ENCODE measurements at places on chromosomes 3 and 15.

DNA sequence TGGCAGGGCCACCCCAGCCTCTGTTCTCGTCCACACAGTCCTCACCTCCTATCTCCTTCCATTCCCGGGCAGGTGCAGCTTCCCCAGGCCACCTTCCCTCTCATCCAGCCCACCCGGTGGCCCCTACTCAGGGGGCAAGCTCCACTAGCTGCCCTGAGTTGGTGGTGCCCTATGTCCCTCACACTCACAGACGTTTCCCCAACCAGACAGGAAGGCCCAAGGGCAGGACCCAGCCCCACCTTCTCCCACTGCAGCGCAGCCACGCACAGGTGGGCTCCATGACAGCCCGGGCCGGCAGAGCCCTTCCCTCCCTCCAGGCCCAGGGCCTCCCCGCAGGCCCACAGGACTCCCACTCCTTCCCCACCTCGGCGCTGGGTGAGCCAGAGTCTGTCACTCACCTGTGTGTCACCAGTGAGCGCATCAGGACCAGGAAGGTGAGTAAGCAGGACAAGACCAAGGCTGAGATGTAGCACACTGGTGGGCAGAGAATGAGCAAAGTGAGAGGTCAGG, 11.1 kb downstream of the ISLR start:
- no peak for DNase-seq

- DNase-seq: no peak
Measured at GRCh38 chr15:80609512-80609946, 85.6 kb upstream of the ABHD17C start.

DNA sequence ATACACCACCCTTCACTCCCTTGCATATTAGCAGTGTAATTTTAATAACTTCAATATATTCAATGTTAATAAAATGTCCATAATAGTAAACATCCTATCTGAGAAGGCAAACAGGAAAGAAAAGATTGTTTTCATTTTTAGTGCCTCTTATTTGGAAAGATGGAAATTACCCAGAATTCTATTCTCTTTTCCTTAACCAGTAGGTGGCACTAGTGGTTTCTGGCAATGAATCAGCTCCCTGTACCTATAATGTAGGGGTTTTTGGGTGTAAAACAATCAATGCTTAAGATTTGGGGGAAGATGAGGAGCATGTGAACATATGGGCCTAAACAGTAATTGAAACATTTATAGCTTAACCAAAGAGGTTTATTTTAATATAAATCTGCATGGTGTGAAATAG, 5.7 kb upstream of the SEMA6D start:
- no peak for DNase-seq

DNA sequence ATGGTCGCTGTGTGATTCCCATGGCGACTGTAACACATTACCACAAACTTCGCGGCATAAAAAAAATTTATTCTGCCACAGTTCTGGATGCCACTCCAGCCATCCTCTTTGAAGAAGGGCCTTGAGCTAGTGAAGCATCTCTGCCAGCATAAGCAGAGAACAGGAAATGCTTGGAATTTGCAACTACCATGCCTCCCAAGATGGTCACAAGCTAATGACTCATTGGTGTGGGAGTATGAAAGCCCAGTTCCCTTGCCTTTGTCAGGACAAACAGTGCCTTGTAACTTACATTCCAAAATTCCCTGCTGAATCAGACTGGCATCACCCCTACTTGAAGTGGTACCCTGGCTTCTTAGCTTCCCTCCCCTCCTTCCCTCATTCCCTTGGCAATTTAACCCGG, 129.7 kb downstream of the PROS1 start:
- peak; percentile 78 for DNase-seq

DNA sequence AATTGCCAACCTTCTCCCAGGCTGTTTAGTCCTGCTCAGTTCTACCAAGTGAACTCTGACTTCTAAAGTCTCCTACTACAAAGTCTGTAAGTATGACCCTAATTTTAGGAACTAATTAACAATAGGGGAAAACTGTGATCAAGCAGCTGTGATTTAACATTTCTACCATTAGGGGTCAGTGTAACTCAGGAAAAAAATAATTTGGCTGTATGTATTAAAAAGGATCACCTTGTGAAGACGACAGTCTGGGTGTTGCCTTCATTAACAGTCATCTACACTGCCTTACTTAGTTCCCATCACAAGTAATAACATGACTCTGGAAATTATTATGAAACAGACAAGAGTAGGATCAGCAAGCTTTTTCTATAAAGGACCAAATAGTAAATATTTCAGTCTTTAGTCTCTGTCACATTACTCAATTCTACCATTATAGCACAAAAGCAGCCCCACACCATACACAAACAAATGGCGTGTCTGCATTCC, 4.2 kb upstream of the NPHP3 start:
- DNase-seq: no peak

GRCh38 chr3:112137781-112138180, 4.7 kb upstream of the GCSAM start:
- DNase-seq: no peak

DNA sequence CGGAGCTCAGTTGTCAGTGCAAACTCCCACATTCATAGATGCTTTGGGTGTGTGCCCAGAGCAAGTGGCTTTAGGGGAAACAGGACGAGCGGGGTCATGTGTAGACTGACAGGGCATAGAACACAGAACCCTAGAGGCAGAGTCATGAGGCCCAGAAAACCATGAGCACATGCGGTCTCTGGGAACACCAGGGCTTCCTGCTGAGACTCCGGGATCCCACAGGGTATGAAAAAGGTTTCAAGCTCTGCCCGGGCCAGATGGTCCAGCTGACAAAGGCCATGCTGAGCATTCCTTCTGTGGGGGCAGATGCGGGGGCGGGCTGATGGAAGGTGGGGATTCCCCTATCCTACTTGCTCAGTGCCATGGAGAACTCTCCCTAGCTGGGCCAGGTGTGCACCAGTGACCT, 44.8 kb downstream of the ROPN1B start:
- DNase-seq: no peak

GRCh38 chr3:64806668-64807605, 119.1 kb upstream of the ADAMTS9 start:
- no peak for DNase-seq

GRCh38 chr3:124916837-124917409, 17.6 kb downstream of the MUC13 start:
- no peak for DNase-seq

GRCh38 chr15:70283511-70283910, 185.8 kb upstream of the TLE3 start:
- no peak for DNase-seq

- DNase-seq: no peak
Measured at GRCh38 chr15:36948982-36949381, 151.4 kb downstream of the MEIS2 start.

DNA sequence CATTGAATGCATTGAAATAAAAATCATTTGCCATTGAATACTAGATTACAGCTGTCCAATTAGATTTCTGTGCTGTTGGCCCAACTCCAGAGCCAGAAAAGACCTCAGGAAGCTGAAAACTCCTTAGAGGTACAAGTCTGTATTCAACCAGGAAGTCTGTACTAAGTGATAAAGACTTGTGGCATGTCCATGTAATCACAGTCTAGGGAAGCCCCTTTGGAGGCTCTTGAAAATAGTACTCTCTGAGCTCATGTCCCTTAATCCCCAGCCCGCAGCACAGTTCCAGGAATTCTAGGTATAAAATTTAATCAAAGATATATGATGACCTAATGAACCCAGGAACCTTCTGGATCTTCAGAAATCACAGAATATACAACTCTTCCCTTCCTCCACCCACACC, 279.4 kb downstream of the RSL24D1 start:
- DNase-seq: no peak

DNA sequence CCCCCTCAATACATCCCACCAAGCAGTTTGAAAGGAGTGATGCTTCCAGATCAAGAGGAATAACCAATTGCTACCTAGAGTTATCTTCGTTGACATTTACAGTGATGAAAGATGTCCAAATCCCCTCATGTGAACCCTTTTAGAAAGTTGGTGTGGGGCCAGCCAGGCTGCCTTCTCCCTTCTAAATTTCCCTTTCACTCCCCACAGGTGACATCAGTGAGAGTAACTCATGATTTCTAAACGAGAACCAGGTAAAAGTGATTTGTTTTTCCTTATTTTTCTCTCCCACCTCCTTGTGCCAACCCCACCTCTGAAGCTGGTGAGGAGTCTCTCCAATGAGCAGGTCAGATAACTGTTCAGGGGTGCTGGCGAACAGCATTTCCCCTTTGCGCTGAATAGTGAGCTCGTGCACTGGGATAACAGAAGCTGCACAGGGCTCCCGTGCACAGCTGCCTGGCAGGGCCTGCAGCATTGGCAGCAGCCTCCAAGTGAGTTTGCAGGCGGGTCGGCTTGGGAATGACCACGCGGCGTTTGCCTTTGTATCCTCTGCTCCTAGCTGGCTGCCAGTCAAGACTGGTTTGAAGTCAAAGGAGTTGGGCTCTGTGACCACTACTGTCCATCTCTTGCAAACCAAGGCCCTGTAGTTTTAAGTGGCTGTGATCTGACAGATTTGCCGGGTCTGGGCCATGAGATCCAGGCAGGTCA, 70.2 kb upstream of the CORO2B start:
- DNase-seq: no peak

DNA sequence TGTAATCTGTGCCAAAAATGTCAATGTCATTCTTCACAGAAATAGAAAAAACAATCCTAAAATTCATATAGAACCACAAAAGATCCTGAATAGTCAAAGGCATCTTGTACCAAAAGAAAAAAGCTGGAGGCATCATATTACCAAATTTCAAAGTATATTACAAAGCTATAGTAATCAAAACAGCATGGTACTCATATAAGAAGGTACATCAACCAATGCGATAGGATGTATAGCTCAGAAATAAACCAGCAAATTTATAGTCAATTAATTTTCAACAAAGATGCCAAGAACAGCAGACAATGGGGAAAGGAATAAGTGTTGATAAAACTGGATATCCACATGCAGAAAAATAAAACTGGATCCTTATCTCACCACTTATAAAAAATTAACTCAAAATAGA, 150.5 kb upstream of the PRICKLE2 start:
- no peak for DNase-seq

DNA sequence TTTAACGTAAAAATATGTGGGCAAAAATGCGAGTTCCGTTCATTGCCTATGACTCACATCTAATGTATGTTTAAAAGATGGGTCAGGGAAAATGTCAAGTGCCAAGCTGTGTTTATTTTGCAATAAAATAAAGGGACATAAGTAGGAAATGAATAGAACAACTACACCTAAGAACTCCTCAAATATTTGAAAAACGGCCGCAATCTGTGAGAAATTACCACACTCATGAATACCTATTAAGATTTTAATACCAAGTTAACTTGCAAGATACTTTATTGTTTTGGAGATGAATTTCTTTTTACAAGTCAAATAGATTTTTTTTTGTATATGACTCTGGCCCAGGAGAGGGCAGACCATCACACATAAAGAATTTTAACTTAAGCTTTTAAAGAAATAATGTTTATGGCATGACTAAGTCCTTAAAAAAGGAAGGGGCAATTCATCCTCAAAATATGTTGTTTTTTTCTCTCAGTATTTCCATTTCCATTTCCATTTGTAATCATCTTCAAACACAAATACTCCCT, 152.7 kb downstream of the SUCNR1 start:
- peak; percentile 87 for DNase-seq

DNA sequence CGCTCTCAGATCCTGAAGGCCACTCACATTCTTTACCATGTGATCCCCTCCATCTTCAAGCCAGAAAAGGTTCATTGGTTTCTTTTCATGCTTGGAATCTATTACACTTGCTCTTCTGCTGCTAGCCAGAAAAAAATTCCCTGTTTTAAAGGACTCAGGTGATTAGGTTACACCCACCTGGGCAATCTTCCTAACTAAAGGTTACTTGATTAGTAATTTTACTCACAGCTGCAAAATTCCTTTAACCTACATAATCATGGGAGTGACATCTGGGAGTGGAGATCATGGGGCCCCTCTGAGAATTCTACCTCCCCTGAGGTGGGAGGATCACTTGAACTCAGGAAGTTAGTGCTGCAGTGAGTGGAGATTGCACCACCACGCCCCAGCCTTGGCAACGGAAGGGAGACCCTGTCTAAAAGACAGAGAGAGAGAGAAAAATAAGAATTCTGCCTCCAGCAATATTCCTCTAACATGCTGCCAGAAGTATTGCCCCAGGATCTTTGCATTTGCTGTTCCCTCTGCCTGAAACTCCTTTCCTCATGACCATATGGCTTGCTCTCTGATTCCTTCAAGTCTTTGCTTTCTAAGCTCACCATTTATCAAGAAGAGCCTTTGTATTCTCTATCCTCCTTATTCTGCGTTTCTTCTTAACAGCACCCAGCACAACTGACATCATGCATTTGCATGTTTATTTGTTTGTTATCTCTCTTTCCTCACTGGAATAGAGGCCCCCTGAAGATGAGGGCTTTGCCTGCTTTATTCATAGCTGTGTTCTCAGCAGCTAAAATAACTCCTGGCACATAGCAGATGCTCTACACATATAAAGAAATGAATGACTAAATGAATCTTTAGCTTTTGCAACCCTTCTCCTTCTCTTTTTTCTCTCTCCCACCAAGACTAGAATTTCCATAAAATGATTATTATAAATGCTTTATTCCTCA, 68.2 kb downstream of the EDEM1 start:
- DNase-seq: no peak

Data from HS-27A (cell line).